ENCODE measurements at places on chromosomes 7 and 10.
A peak's percentile ranks its signal among the peaks of the same experiment; 100 is the strongest.

DNA sequence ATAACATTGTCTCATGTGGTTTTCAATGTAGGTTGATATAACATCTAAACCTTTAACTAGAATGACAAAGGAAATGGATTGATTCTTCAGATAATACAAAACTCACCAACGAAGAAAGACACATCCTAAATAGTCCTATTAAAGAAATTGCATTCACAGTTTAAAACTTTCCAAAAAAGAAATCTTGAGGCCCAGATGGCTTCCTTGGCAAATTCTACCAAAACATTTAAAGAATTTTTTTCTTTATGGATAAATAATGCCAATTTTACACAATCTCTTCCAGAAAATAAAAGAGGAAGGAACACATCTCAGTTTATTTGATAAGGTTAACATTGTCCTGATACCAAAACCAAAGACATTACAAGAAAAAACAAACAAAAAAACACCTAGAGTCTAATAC is 349.5 kb downstream of the CALN1 start:
- DNase-seq: no peak

DNA sequence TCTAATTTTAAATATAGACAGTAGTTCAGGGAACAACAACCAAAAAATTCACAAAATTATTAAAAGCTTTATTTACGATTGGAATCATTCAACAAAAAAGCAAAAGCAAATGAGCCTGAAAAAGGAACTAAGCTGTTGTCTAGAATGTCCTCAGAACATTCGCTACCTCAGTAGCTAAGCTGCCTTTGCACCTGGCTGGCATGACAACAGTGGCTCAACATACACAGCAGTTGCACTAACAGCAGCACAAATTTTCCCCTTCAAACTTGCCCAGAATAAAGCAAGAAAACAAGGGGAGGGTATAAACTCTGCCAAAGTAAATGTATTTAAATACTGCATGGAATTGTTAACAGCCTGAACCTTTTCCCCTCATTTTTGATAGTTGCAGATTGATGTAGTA is 70.4 kb upstream of the GRID1 start:
- no peak for DNase-seq

GRCh38 chr7:48528646-48529045 is 357.4 kb downstream of the ABCA13 start:
- DNase-seq: no peak

GRCh38 chr10:69570050-69570816 is 3.0 kb downstream of the NEUROG3 start:
- DNase-seq: no peak

GRCh38 chr10:5538892-5539651 is 14.3 kb downstream of the CALML3 start:
- DNase-seq: no peak

- DNase-seq: no peak
Measured at GRCh38 chr7:104779888-104780287, 234.1 kb upstream of the KMT2E start.

DNA sequence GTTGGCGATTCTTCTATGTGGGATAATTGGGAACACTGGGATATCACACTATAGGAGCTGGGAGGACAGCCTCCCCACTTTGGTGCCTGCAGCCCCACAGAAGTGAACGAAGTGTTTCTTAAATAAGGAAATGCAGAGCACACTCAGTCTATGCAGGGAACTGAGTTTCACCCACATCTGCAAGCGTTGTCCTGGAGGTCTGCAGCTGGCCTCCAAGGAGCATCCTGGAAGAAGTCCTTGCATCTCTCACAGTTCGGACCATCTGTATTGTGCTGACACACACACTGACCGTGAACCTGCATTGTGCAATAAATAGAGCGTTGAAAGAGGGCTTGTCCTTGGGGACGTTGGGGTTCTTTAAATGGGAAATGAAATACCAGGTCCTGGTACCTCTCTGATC is 25.8 kb downstream of the LAMB4 start:
- DNase-seq: no peak

GRCh38 chr10:86632009-86632800 is 22.1 kb upstream of the OPN4 start:
- DNase-seq: no peak

DNA sequence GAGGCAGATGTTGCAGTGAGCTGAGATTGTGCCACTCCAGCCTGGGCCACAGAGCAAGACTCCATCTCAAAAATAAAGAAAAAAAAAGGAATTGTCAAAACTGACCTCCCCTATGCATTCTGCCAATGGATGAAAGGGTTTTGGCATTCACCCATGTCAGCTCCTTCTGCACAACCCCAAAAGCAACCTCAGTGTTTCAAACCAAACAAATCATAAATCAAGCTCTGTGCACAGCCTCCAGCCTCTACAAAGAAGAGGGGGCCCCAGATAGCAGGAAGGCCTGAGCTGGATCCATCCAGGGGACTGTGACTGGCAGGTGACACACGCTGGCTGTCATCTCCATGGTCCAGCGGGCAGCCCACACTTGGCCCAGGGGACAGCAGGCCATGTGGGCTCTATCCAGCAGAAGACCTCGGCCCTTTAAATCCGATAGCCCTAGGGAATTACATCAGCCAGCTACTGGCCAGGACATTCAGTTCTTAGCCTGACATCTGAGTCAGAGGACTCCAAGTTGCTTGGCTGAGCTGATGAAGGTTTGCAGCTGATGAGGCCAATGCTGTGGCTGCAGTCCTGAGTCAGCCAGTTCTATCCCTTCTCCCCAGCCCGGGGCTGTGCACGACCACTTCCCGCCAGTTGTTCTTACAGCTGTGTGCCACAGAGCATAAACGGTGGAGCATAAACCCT is 52.0 kb upstream of the FIGNL1 start:
- DNase-seq: no peak

DNA sequence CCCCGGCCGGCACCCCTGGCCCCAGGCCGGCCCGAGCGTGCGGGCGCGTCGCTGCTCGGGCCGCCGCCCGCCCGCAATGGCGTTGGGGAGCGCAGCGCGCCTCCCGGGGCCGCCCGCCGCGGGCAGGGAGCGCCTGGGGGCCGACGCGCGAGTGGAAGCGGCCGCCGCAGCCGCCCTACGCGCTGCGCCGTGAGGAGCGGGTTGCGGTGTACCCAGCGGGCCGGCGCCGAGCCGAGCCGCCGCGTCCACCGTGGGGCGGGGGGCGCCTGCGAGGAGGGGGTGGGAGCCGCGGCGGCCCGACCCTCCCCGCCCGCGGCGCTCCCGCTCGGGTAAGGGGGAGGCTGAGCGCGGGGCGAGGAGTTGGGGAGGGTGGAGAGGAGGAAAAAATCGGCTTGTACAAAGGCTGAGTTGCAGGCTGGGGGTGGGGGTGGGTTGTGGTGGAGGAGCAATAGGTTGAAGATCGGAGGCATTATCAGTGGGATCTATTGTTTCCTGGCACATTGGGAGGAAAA is 473 bp downstream of the PPP1R9A start:
- DNase-seq: no peak

- no peak for DNase-seq
Measured at GRCh38 chr10:3606309-3606708, 178.7 kb downstream of the KLF6 start.

DNA sequence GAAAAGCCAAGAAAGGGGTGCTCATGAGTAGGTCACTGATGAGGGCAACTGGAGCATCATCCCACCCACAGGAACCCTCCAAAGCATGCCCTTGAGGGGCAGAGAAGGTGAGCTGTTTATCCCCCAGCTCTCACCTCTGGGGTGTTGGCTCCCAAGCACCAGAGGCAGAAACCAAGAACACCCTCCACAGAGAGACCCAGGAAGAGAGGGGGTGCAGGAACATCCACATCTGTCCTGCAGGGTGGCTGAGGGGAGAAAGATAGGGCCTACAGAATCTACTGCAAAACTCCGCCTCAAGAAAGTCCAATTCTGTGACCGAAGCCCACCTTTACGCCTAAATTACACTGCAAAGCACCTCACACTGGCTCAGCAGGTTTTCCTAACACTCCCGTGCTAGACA is 40.1 kb downstream of the GPAM start:
- DNase-seq: no peak

DNA sequence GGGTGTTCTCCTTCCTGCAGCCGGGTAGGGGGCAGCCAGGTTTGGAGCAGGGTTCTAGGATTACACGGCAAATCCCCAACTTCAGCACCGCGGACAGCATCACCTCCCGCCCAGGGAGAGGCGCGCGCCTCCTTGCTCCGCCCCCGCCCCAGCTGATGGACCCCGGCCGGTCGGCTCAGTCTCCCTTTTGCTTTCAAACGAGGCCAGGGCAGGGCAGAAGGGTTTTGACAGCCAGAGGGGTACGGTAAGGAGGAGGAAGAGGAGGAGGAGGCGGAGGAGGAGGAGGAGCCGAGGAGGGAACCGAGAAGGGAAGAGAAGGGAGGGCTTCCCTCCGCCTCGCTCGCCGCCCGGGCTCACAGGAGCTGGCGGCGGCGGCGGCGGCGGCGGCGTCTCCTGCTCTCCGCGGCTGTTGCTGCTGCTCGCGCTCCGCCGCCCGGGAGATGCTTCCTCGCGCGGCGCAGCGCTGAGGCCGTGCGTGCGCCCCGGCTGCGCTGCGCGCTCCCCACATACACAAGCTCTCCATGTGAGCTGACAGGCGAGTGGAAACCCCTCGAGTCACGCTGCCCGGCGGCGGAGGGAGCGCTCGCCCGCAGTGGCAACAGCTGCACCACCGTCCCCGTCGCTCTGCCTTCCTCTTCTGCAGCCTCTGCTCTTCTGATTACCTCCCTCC is 615 bp upstream of the CNTNAP2 start:
- peak; percentile 72 for DNase-seq

GRCh38 chr10:122915700-122916099 is 5.3 kb downstream of the FAM24A start:
- no peak for DNase-seq

- no peak for DNase-seq
Measured at GRCh38 chr10:17076626-17077345, 52.8 kb downstream of the CUBN start.

GRCh38 chr7:100895956-100896731 is 456 bp upstream of the ACHE start:
- DNase-seq: peak; percentile 36

DNA sequence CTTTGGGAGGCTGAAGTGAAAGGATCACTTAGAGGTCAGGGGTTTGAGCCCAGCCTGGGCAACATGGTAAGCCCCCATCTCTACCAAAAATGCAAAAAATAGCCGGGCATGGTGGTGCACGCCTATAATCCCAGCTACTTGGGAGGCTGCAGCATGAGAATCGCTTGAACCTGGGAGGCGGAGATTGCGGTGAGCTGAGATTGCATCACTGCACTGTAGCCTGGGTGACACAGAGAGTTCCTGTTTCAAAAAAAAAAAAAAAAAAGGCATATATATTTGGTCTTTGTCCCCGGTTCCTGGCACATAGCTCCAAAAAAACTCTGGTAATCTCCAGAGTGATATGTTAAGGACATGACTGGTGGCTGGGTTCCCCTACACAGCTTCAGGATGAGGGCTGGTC is 147.3 kb downstream of the SEC23IP start:
- DNase-seq: no peak

GRCh38 chr7:94962661-94963060 is 55.3 kb downstream of the PPP1R9A start:
- DNase-seq: no peak

DNA sequence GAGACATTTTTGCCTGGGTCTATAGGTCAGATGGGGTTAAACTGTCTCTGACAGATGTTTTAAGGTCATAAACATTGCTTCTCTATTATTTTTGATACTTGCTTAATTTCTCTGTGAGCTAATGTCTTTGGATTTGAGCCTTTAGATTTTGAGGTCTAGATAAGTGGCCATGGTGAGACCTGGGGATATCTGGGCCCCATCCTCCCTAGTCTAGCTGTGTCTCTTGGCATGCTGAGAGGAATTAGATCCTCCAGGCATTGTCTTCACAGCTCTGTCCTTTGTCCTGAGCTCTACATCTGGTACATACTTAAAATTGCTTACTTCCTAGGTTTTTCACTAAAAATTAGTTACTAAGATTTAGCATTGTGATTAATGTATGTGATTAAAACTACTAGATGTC is 265.0 kb upstream of the NPSR1 start:
- no peak for DNase-seq

DNA sequence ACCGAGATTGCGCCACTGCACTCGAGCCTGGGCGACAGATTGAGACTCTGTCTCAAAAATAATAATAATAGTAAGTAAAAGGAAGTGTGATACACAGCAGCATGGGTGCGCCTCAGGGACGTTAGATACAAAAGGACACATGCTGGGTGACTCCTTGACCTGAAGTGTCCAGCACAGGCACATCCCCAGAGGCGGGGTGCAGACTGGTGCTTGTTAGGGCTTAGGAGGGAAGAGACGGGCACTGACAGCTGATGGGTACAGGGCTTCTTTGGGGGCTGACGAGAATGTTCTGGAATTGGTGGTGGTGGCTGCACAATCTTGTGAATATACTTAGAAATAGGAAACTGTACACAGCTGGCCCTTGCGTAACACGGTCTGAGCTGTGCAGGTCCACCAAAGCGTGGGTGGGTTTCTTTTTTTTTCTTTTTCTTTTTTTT is 61.8 kb upstream of the DNAJB6 start:
- no peak for DNase-seq

DNA sequence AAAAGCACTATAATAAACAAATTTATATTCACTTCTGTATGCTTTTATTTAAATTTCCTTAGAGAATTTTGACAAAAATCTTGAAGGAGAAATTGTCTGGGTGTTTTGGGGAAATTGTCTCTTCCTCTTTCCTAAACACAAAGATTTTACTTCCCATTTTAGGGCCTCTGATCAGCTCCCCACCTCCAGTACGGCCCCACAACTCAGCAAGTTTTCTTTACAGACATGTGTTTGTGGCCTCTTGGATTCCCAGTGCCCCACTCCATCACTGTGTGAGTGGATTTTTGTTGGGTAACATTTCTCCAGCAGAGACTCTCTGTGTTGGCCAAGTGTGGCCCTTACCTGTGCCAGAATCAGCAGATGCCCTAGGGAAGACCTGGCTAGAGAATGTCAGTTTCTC is 182.8 kb upstream of the CDC14C start:
- no peak for DNase-seq

All from OCI-M1 (cell line).